LNCaP clone FGC (cell line): ENCODE measurements at places on chromosomes 7 and 10.

- DNase-seq, result no peak
Measured at GRCh38 chr10:4196183-4196582, 411.2 kb upstream of the KLF6 start.

GRCh38 chr10:76420725-76421124, 989.3 kb downstream of the LRMDA start:
- no peak for DNase-seq

DNA sequence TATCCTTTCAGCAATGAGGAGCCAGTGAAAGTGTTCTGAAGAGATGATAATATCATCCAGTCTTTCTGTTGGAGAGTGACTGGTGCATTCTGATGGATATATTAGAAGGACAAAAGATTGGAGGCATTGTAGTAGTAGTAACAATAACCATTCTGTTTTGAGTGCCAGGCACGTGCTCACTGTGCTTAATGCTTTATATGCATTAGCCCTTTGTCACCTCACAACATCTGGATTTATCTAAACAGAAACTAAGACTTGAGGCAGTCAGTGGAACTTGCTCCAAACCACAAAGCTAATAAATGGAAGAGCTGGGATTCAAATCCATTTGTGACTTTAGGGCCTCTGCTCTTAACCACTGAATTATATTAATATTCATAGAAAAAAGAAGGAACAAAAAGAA, 84.5 kb upstream of the OIT3 start:
- no peak for DNase-seq

GRCh38 chr10:102419269-102420180, 940 bp upstream of the PSD start:
- DNase-seq, result no peak

GRCh38 chr10:59674215-59674836, 35.3 kb downstream of the SLC16A9 start:
- no peak for DNase-seq

- no peak for DNase-seq
Measured at GRCh38 chr7:18936265-18936664, 181.2 kb downstream of the TWIST1 start.
